Aorta (tissue), 5 donors: ENCODE measurements at places on chromosomes 6 and 20. TPM values are rescaled to one million over a fixed set of nuclear protein-coding genes. Genes with fewer than 3 reads are reported as not detected.

DNA sequence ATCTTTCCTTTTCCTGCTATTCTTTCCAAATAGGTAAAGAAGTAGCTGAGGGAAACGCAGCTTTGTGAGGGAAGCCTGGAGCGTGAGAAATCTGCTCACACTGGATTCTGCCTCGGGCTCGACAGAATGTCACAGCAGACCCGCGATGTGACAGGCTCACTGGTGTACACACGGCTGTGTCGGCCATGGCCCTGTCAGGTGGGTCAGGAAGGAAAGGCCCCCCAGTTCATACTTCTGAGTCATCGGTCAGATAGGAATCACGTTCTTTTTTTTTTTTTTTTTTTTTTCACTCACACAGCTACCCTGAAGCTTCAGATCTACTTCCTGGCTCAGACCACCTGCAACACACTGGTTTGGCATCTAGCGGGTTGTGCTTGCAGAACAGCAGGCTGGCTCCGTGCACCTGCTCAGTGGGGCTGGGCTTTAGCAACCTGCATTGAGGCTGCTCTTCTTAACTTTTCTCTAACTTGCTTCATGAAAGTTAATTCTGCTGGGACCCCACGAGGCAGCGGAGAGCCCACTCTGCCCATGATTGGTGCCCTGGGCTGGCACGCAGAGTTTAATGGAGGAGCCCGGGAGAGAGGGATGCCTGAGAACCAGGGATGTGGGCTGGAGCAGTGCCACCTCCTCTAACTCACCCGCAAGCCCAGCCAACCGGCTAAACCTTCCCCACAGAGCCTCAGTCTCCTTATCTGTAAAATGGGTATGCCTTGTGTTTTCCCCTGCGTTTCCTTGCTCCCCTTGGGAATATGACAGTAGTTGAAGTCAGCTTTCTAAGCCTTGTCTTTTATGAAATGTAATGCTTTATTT lies 61.5 kb upstream of the FNDC1 start:
- no peak overlapping the region for H3K27ac ChIP-seq
- no peaks in the 10 kb centered on the region for H3K27me3 ChIP-seq
- H3K36me3 ChIP-seq = no peaks in the 10 kb centered on the region
- no peak for DNase-seq
- H3K4me3 ChIP-seq = no peak overlapping the region

GRCh38 chr20:17909869-17910321 lies 58.7 kb downstream of the SNX5 start:
- no peaks in the 10 kb centered on the region for H3K4me1 ChIP-seq
- no peak overlapping the region for H3K4me3 ChIP-seq
- no peaks in the 10 kb centered on the region for H3K27me3 ChIP-seq
- no peaks in the 10 kb centered on the region for H3K36me3 ChIP-seq
- no peak for DNase-seq

GRCh38 chr20:35014537-35014936 lies 58.9 kb downstream of the MYH7B start:
- no peaks in the 10 kb centered on the region for H3K4me1 ChIP-seq
- H3K27ac ChIP-seq = no peak overlapping the region
- H3K36me3 ChIP-seq = peaks cover 4% of the 10 kb centered on the region
- H3K4me3 ChIP-seq = no peak overlapping the region

GRCh38 chr6:36780442-36781177 lies 58.6 kb downstream of the CPNE5 start:
- no peaks in the 10 kb centered on the region for H3K4me1 ChIP-seq
- H3K4me3 ChIP-seq = no peak overlapping the region
- no peak overlapping the region for H3K27ac ChIP-seq
- H3K27me3 ChIP-seq = no peaks in the 10 kb centered on the region

DNA sequence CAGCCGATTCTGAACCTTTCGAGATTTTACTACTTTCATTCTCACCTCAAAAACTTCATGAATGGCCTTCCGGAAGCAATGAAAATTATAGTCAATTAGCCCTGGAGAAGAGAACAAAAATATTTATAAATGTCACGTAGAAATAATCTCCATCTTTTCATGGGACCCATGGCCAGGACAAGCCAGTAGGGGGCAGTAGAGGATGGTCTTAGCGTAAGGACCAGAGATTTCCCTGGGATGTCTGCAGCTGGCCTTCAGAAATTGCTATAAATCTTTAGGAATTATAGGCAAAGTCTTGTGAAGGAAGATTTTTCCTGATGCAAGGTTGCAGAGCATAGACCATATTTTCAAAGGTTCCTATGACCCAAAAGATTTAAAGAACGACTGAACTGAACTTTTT lies 15.6 kb upstream of the UBE2J1 start:
- H3K27me3 ChIP-seq = no peaks in the 10 kb centered on the region
- H3K4me3 ChIP-seq = no peak overlapping the region
- H3K4me1 ChIP-seq = no peaks in the 10 kb centered on the region
- no peak overlapping the region for H3K27ac ChIP-seq

DNA sequence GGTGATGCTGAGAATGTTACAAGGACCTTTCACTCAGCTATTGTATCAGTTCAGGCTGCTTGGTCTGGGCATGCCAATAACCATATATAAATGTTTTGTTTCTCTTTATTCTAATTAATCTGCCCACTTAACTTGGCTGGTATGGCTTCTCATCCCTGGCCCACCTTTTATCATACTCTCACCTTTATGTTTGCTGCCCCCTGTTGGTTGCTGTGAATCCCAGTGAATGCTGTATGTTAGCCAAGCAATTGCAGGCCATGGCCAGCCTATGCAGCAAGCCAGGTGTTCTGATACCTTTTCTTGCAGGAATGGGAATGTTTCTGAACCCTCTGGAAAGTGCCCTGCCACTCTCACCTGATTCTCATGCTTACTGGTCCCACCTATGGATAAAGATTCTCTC lies 54.6 kb downstream of the PCSK2 start:
- H3K27ac ChIP-seq = no peak overlapping the region
- DNase-seq = no peak
- H3K36me3 ChIP-seq = no peaks in the 10 kb centered on the region
- H3K4me1 ChIP-seq = no peaks in the 10 kb centered on the region
- H3K27me3 ChIP-seq = no peaks in the 10 kb centered on the region
- no peak overlapping the region for H3K4me3 ChIP-seq

DNA sequence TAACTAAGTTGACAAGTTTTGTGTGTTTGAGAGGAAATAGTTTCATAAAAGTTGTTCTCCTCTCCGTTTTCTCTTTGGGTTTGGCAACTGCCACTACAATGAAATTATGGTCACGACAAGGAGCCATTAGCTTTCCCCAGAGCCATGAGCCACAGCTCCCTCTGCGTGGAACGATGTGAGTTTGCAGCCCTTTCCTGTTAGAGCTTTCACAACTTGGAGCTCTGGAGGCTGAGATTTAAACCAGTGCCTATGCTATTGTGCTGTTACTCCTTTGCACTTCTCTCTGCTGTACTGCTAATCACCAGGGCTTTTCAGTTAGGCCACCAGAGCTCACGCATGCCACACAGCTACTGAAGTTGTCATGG lies 29.3 kb upstream of the TXNDC5 start:
- no peak for DNase-seq
- no peaks in the 10 kb centered on the region for H3K27me3 ChIP-seq
- H3K36me3 ChIP-seq = no peaks in the 10 kb centered on the region
- H3K27ac ChIP-seq = no peak overlapping the region
- H3K4me3 ChIP-seq = no peak overlapping the region

DNA sequence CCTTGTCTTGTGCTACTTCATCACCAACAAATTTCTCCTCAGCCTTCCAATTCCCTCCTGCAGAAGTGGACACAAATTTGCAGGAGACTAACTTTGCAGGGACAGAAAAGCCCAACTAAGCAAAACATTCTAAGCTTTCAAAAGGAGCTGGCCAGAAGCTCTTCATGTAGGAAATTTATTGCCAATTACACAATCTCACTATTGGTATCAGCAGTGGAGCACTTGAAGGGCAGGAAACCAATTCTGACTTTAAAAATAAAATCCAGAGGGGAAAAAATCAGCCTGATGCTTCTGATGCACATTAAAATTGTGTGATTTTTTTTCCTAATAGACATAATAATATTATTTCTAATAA lies 193.3 kb downstream of the LY86 start:
- H3K4me3 ChIP-seq = no peak overlapping the region
- no peaks in the 10 kb centered on the region for H3K27me3 ChIP-seq
- DNase-seq = no peak
- H3K4me1 ChIP-seq = no peaks in the 10 kb centered on the region
- H3K36me3 ChIP-seq = no peaks in the 10 kb centered on the region
- H3K27ac ChIP-seq = no peak overlapping the region

- H3K27me3 ChIP-seq = no peaks in the 10 kb centered on the region
- DNase-seq = no peak
- H3K4me3 ChIP-seq = no peak overlapping the region
Observed at GRCh38 chr6:14861491-14861943, 384.4 kb upstream of the JARID2 start.

DNA sequence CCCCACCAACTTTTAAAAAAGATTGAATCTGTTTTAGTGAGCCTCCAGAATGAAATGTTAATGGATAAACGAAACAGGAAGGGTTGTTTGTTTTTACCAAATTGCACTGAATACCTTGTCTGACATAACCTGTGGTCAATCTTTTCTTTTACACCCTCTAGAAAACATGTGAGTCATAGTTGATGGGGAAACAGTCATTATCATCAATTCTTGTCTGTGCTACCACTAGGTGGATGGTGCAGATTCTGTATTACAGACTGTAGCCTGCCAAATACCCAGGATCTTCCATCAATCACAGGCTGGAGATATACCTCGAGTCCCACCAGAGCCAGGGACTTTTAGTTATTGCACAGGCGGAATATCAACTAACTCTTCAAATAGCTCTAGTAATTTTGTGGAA lies 29.5 kb upstream of the PKIB start:
- no peaks in the 10 kb centered on the region for H3K27me3 ChIP-seq
- no peaks in the 10 kb centered on the region for H3K4me1 ChIP-seq
- no peak overlapping the region for H3K4me3 ChIP-seq
- no peak for DNase-seq
- no peak overlapping the region for H3K27ac ChIP-seq

GRCh38 chr20:41063442-41063841 lies 34.8 kb downstream of the TOP1 start:
- H3K27ac ChIP-seq = no peak overlapping the region
- DNase-seq = no peak
- H3K4me3 ChIP-seq = no peak overlapping the region
- no peaks in the 10 kb centered on the region for H3K36me3 ChIP-seq

DNA sequence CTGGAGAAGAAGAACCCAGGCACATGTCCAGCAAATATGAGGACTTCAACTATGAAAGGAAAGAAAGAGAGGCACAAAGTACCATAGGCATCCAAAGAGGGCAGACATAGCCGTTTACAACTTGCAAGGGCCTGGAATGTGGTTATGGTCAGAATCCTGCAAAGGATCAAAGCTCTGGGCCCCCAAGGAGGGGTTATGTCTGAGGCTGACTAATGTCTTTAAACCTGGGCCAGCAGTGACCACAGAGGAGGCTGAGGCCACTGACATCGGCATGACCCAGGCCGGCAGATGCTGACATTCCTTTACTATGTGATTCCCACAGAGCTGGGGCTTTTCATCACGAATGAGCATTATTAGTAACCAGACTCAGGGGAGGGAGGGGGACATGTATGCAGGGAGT lies 861.1 kb downstream of the DHX35 start:
- H3K36me3 ChIP-seq = no peaks in the 10 kb centered on the region
- H3K27me3 ChIP-seq = no peaks in the 10 kb centered on the region
- H3K4me3 ChIP-seq = no peak overlapping the region
- no peak overlapping the region for H3K27ac ChIP-seq

GRCh38 chr6:22363166-22363713 lies 66.4 kb upstream of the PRL start:
- H3K27me3 ChIP-seq = no peaks in the 10 kb centered on the region
- H3K4me1 ChIP-seq = peaks cover 4% of the 10 kb centered on the region
- H3K4me3 ChIP-seq = no peak overlapping the region
- no peaks in the 10 kb centered on the region for H3K36me3 ChIP-seq
- H3K27ac ChIP-seq = no peak overlapping the region
- no peak for DNase-seq

DNA sequence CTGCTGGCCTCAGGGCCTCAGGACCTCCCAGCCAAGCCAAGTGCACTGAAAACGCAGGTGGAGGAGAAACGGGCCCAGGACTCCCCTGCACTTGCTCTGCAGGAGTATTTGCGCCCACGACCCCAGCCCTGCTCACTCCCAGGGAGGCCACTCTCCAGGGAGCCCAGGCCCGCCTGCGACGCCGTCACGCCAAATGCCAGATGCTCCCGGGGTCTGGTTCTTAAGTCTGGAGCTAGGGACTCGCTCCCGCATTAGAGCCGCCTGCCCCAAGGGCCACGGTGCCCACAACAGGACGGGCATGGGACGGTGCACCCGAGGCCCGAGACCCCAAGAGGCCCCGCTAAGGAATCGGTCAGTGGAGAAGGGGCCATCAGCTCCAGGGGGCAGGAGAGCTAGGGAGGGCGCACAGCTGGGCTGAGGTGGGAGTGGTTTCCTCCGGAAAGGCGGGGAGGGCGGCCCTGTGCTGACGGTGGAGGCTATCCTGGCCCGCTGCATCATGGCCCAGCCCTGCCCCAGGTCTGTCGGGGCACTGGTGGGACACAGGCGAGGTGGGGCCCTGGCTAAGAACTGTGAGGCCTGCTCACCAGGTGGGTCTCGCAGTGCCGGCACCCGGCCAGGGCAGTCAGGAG lies 44.1 kb upstream of the CHRNA4 start:
- no peaks in the 10 kb centered on the region for H3K36me3 ChIP-seq
- H3K4me1 ChIP-seq = no peaks in the 10 kb centered on the region

GRCh38 chr6:122147291-122147690 lies 252.2 kb upstream of the HSF2 start:
- no peaks in the 10 kb centered on the region for H3K36me3 ChIP-seq
- H3K4me1 ChIP-seq = no peaks in the 10 kb centered on the region
- no peaks in the 10 kb centered on the region for H3K27me3 ChIP-seq
- no peak for DNase-seq

DNA sequence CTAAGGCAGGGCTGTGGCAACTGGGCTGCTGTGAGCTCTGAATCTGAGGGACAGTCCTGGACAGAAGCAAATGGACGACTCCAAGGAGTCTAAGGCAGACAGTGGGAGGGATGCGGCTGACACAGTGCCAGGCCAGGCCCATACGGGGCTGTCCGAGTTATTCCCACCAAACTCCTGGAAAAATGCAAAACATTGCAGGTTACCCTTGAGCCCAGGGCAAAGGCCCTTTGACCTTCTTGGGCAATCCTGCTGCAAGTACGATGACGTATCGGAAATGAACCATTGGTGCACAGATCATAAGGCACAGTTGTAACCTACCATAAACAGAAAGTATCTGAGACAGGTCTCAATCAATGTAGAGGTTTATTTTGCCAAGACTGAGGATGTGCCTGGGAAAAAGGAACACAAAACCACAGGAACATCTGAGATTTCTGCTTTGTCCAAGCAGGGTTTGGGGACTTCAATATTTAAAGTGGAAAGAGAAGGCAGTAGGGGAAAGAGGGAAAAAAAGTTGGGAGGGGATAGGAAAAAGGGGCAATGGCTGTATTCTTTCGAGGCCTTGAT lies 118.9 kb downstream of the DACT2 start:
- no peak overlapping the region for H3K4me3 ChIP-seq
- no peaks in the 10 kb centered on the region for H3K4me1 ChIP-seq
- H3K27ac ChIP-seq = no peak overlapping the region
- no peaks in the 10 kb centered on the region for H3K27me3 ChIP-seq
- no peaks in the 10 kb centered on the region for H3K36me3 ChIP-seq

The OLIG3 gene
- total RNA-seq = not detected

The CTCFL gene
- total RNA-seq = not detected

The RAB5IF gene
- total RNA-seq = 48.1 TPM

The FHL5 gene
- total RNA-seq = 413 TPM

The ZNF217 gene
- 26.5 TPM for total RNA-seq

The PLN gene
- total RNA-seq = 587 TPM
